Activated CD4-positive, alpha-beta T cell treated with anti-CD3 and anti-CD28 coated beads, Interleukin-2, amount 50 U/mL, for 1 hour (primary cell): ENCODE measurements at places on chromosomes 4 and X.

DNA sequence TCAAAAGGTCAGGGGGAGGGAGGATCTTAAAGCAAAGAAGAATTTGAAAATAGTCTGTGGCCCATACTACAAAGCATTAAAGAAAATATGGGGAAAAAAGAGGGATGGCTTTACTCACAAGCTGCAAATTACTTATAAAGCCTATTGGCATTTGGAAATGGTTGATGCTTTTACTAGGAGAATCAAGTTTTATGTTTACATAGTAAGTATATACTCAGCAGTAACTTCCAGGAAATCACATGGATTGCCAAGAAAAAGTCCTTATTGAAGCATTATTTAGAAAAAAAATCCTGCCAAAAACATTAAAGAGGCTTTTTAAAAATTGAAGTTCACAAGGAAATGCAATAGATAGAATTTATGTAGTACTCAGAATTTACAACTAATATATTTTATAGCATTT lies 8.4 kb upstream of the SH3RF1 start:
- DNase-seq, result no peak

DNA sequence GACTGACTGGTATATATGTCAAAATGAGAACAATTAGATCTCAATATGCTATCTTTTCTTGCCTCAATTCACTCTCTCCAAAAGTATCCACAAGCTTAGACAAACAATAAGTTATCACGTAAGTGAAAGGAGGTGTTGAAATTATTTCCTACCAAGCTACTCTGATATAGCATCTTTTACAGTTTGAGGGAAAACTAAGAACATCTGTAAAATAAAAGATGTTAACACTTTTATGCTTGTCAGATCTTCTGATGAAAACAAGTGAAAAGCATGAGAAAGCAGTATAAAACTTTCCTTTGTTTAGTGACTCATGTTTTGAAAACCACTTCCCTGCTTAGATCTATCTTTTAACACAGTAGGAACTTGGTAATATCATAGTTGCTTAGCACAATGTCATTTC lies 8.4 kb upstream of the MAB21L2 start:
- no peak for DNase-seq

DNA sequence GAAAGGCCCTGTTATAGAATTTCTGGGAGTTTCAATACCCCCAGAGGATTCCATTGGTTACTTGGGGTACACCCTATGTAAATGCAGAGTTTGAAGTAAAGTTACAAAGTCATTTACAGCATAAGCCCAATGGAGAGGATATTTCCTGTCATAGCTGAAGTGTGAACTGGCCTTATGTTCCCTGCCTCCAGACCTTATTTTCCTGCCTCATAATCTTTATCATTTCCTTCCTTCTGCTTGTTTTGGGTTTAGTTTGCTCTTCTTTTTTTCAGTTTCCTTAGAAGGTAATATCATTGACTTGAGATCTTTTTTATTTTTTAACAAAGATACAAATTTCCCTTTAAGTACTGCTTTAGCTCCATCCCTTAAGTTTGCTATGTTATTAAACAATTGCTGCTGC lies 85.4 kb downstream of the PPEF1 start:
- DNase-seq, result no peak

GRCh38 chr4:41287005-41287404 lies 30.3 kb downstream of the UCHL1 start:
- no peak for DNase-seq

DNA sequence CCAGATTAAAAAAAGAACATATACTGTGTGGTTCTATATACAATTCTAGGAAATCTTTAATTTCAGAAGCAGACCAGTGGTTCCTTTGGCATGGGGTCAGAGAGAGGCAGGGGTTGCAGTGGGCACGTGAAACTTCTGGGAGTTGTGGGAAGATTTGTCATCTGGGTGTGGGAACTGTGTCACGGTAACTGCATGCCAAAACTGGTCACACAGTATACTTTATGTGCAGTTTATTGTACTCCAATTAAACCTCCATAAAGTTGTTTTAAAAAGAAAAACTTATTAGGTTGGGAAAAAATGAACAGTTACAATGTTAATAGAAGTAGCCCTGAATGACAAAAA lies 26.7 kb upstream of the STS start:
- DNase-seq, result no peak

- DNase-seq, result no peak
Observed at GRCh38 chr4:167421201-167421600, 186.9 kb upstream of the SPOCK3 start.

DNA sequence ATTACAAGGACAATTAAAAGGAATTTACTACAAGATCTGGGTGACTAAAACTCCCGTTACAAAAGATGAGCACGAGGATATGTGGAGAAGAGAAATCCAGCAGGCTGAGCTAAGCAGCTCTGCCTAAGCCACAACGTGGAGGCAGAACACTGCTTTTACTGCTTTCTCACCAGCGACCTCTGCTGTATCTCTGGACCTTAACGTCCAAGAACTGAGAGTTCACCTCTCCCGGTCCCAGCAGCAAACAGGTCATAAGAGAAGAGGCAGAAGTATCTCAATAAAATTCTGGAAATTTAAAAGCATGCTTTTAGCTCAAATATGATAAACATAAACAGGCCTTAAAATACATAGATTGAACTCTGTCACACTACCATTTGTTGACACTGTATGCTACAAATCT lies 81.0 kb downstream of the ADGRA3 start:
- no peak for DNase-seq

DNA sequence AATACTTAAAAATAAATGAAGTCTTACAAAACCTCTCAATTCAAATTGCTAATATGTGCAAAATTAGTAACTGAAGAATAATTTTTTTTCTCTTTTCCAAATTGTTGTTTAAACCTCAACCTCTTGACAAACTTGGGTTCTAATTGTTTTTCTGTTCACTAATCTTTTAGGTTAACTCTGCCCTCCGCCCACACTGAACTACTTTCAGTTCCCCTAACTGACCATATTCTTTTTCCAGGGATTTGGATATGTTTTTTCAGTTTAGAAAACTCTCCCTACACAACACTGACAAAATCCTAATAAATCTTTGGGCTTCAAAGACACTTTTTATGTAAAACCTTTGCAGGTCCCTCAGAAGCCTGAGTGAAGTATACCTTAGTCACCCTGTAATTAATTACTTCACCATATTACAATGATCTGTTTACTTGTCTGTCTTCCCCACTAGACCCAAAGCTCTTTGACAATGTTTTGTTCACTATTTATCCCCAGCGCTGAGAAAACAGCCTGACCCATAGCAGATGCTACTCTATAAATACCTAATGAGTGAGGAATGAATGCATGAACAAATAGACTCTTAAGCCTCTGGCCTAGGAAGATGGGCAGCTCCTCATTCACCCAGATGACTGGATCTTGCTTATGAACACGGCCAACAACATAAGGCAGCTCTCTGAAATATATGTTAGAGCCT lies 134.9 kb downstream of the MAML3 start:
- no peak for DNase-seq

DNA sequence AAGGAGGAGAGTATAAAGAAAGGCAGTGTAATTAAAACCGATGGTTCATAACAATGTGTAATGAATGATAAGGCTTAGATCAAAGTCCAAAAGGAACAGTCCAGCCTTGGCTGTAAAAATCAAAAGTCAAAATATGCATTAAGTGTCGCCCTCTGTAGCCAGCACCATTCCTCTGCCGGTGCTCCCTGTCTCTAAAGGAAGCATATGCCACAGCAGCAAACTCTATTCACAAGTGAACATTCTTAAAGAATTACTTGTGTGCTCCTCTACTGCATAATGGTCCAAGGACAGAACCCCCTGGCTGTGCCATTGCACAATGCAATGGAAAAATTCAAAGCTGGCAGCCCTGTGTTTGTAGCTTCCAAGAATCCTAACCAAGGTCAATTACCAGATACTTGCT lies 16.3 kb upstream of the MBNL3 start:
- DNase-seq, result no peak

DNA sequence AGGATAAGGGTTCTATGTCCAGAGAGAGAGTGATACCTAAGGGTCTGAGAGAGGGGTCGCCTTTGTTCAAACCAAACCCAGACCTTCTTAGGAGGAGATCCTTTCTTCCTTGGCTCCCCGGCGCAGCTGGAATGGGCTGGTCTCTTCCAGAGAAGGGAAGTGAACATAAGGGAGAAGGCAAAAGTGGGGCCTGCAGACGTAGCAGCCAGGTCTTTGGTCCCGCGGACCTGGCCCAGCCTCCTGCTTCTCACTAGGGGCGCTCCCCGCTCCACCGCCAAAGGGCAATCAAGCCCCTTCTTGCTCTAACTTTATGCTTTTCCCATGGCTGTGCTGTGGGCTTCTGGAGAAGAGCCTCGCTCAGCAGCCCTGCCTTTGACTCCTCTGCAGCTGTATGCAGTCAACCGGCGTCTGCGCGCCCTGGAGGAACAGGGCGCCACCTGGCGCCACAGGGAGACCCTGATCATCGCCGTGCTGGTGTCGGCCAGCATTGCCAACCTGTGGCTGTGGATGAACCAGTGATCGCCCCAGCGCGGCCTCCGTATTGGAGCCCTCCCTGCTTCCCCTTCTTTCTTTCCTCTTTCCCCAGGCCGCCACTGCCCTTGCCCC lies 6.5 kb downstream of the FATE1 start:
- DNase-seq, result no peak

GRCh38 chr4:635851-636627 lies 10.7 kb downstream of the PDE6B start:
- DNase-seq, result no peak

GRCh38 chr4:2284934-2285612 lies 23.2 kb upstream of the MXD4 start:
- DNase-seq, result no peak

- DNase-seq, result no peak
Observed at GRCh38 chr4:89123451-89123851, 12.1 kb downstream of the TIGD2 start.

- DNase-seq, result no peak
Observed at GRCh38 chr4:122914292-122914904, 8.0 kb downstream of the NUDT6 start.

GRCh38 chrX:21747558-21747957 lies 10.4 kb downstream of the SMPX start:
- DNase-seq, result no peak
